ENCODE measurements at places on chromosomes 7 and 10.
A peak's percentile ranks its signal among the peaks of the same experiment; 100 is the strongest.

DNA sequence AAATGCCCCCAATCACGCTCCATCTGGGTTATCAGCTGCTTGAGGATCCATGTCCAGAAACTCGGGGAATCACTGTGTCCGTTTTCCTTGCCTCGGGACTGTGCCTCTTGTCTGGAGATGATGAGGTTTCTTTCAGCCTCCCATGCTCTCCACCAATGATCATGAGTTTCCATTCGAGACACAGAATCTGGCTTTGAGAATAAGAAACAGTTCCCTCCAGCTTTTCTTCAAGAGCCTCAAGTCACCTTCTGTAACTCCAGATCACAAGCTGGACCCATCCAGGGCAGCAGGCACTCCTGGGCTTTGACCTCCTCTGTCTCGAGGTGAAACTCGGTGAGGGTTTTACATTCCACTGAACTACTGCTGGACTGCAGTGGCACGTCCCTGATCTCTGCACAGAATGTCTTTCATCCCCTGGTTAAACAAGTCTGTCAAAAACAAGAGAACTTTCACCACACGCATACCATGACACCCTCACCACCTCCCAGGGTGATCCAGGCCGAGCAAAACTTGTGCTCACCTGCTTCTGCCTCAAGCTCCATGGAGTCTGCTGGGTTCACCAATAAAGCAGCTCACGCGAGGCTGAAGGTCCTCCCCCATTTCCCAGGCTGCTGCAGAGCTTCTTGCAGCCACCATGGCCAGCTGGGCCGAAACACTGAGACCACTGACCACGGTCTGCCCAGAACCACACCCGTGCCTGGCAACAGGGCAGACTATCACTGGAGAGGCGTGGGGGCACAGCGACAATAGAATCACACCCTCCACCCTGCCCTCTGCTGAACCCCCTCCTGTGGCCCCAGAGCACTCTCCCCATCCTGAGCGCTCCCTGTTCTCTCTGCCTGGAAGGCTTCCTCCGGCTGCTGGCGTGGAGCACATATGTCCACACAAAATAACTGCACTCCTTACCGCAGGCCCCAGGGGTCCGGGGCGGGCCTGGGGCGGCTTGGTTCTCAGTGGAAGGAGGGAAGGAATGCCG lies 25.1 kb downstream of the MAT1A start:
- no peak for DNase-seq

GRCh38 chr7:94679358-94679757 lies 23.4 kb upstream of the SGCE start:
- no peak for DNase-seq

- DNase-seq = no peak
Measured at GRCh38 chr10:70679498-70679897, 7.2 kb downstream of the ADAMTS14 start.

- no peak for DNase-seq
Measured at GRCh38 chr7:108515630-108516029, 10.3 kb downstream of the PNPLA8 start.

GRCh38 chr7:156560696-156561095 lies 79.9 kb upstream of the RNF32 start:
- DNase-seq = no peak

DNA sequence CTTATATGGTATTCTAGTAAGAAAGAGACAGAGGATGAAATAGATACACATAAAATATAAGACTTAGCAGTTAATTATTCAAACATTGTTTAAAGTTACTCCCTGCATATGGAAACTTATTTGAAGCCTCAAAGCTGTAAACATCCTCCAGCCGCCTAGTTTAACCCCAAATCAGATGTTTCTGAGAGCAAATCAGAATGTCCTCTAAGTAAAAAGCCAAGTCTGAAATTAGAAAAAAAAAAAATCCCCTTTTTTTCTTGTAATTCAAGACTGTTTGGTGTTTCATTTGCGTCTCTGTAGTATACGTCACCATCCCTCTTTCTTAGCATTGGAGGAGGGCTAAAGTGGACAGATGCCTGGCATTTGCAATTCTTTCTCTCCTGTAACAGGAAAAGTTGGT lies 46.4 kb downstream of the TMEM26 start:
- DNase-seq = no peak

DNA sequence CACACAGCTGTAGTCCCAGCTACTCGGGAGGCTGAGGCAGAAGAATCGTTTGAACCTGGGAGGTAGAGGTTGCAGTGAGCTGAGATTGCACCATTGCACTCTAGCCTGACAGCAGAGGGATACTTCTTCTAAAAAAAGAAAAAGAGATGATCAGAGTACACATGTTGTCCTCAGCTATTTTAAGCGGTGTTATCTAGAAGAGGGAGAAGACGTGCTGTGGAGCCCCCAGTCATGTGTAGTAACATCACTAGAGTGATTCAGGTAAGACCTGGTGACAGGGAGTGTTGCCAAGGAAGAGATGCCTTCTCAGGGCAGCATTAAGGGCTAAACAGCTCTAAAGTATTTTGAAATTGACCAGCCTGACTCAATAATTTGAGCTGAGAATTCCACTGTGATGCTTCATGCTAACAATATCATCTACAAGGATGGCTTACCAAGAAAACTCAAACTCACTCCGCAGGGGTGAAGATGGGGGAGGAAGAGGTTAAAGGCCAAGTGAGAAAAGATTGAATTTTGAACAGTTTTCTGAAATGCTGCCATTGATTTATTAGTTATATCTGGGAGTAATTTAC lies 97.4 kb downstream of the KLF6 start:
- DNase-seq = no peak

GRCh38 chr10:124648738-124649137 lies 95.4 kb downstream of the FAM53B start:
- DNase-seq = no peak

DNA sequence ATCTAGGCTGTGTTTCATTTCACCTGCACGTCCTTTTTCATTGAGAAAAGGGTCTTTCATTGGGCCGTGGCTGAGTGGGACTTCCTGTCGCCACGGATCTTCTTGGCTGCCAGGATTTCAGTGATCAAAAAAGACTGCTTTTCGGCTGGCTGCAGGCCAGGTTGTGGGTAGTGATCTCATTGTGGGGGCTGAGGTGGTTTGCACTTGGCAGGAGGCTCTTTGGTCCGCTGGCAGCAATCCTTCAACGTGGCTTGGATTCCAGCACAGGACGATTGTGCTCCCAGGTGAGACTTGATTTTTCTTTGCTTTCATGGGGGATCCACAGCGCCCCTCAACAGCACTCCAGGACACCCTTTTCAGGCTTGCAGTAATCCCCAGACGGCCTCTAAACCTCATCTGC lies 29.0 kb upstream of the ZNF273 start:
- DNase-seq = peak; percentile 31

DNA sequence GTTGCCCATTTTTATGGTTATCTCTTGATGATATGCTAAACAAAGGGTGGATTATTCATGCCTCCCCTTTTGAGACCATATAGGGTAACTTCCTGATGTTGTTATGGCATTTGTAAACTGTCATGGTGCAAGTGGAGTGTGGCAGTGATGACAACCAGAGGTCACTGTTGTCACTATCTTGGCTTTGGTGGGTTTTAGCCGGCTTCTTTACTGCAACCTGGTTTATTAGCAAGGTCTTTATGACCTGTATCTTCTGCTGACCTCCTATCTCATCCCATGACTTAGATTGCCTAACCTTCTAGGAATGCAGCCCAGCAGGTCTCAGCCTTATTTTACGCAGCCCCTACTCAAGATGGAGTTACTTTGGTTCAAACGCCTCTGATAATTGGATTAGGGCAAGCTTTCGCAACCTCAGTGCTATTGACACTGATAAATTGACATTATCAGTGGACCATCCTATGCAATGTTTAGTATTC lies 36.9 kb downstream of the BAG3 start:
- no peak for DNase-seq

- DNase-seq = no peak
Measured at GRCh38 chr7:69189406-69189805, 408.9 kb upstream of the AUTS2 start.

- DNase-seq = no peak
Measured at GRCh38 chr10:117536866-117537435, 5.6 kb upstream of the EMX2 start.

GRCh38 chr10:74892839-74893238 lies 66.4 kb downstream of the KAT6B start:
- no peak for DNase-seq

DNA sequence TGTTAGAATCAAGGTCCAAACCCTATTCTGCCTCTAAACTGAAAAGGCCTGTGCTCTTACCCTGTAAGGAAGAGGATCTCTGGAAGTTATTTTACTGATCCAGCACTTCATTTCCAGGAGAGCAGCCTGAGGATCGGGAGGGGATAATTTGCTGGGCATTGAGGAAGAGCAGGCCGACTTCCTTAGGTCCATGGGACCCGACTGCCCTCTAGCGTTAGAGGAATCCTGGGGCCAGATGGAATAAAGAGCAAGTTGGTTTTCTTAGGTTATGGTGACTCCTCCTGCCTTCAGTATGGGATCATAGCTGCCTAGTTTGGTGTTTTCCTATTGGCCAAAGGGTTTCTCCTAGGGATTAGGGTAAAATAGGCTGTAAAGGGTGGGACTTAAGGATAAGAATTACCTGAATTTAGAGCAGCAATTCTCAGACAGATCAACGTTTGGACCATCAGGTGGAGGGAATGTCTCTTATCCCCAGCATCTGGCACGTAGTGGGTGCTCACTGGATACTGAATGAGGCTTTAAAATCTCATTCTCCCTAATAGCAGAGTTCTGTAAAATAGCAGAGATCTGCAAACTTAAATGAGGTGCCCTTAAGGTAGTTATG lies 40.0 kb upstream of the SORBS1 start:
- DNase-seq = peak; percentile 75

- no peak for DNase-seq
Measured at GRCh38 chr7:34111031-34111430, 205.7 kb downstream of the BMPER start.

DNA sequence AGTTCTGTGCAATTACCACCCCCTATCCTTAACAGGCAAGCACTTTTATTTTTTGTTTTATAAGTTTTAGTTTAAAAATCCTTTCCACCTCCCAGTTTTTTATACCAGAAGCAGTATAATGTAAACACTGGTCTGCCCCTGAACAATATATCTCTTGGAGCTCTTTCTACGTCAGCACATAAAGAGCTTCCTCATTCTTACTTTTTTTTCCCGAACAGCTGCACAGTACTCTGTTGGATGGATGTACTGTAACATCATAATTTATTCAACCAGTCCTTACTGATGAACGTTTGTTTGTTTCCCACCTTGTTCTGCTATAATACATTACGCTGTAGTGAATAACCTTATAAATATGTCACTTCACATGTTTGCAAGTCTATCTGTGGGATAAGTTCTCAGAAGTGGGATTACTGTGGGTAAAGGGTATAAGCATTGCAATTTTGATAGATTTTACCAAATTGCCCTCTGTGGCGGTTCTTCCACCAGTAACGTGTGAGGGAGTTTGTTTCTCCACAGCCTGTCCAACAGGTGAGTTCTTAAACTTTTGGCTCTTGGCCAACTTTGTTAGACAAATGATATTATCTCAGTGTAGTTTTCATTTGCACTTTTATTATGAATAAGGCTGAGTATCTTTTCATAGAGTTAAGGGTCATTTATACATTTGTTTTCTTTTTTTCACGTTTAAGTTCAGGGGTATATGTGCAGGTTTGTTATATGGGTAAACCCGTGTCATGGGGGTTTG lies 32.8 kb downstream of the ADRA2A start:
- DNase-seq = no peak

DNA sequence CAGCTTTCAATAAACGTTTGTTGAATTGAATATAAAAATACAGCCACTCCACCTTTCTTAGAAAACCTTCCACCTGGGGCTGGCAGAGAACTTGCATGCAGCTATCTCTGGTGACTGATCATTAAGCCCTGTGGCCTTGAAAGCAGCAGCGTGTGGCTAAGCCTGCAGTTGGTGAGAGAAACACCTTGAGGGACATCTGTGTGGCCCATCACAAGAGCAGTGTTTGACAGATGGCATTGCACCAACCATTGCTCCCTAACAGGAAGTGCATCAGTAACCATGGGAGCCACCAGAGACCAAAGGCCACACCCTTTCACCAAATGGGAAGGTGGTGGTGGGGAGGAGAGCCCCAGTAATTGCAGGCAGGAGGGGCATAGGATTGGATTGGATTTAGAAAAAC lies 22.4 kb downstream of the RHOBTB1 start:
- DNase-seq = no peak

- DNase-seq = no peak
Measured at GRCh38 chr7:66958538-66959350, 36.6 kb downstream of the SBDS start.

GRCh38 chr10:11719496-11720259 lies 22.5 kb upstream of the ECHDC3 start:
- peak; percentile 62 for DNase-seq

DNA sequence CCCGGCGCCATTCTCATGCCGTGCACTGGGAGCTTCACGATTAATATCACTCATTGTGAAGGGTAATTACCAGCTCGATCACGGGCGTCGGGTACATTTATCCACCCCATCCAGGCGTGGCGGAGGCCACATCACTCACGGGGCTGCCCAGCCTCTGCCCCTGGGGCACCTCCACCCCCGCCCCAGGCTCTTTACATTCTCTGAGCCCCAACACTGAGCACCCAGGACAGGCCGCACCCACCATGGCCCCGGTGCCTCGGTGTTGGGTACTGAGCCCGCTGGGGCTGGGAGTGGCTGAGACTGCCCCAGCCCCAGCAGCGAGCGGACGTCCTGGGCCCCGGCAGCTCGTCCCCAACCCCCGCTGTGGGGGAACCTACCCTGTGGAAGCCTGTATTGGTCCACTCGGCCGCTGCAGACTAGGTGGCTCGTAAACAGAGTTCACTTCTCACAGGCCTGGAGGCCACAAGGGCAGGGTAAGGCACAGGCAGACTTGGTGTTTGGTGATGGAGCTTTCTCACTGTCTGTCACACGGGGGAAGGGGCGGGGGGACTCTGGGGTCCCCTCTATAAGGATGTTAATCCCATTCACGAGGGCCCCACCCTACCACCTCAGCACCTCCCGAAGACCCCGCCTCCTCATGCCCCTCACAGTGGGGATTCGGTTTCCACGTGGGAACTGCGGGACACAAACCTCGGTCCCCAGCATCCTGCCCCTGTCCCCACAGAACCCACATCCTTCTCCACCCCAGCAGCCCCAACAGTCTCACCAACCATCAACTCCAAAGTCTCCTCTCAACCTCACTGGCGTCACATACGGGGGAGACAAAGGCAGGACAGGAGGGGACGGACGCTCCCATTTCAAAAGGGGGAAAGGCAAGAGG lies 184.1 kb downstream of the ELFN1 start:
- no peak for DNase-seq
